NCI-H187 (cell line): ENCODE measurements at places on chromosomes 4 and X.

GRCh38 chr4:141416219-141416618 is 195.5 kb downstream of the ZNF330 start:
- DNase-seq = no peak

GRCh38 chr4:111639120-111639690 is 506.0 kb upstream of the FAM241A start:
- no peak for DNase-seq

DNA sequence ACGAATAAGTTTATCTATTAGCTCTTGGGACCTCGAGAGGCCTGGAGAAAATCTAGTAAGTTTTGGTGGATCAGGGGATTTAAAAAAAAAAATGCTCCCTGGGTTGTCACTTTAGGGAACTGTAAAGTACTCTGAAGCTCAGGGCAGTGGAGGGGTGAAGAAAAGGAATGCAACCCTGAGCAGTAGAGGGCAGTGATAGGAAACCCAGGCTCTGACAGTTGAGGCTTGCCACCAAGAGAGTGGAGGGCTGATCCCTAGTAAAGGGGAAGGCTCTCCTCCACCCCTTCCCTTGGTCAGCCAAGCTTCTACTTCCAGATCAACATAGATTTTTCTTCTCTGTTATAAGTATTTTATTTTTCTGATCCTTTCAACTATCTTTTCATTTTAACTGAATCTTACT is 73.1 kb downstream of the FBXO8 start:
- DNase-seq = no peak

- DNase-seq = no peak
These were observed 25.2 kb downstream of the P2RY8 start for GRCh38 chrX:1511829-1512228.

DNA sequence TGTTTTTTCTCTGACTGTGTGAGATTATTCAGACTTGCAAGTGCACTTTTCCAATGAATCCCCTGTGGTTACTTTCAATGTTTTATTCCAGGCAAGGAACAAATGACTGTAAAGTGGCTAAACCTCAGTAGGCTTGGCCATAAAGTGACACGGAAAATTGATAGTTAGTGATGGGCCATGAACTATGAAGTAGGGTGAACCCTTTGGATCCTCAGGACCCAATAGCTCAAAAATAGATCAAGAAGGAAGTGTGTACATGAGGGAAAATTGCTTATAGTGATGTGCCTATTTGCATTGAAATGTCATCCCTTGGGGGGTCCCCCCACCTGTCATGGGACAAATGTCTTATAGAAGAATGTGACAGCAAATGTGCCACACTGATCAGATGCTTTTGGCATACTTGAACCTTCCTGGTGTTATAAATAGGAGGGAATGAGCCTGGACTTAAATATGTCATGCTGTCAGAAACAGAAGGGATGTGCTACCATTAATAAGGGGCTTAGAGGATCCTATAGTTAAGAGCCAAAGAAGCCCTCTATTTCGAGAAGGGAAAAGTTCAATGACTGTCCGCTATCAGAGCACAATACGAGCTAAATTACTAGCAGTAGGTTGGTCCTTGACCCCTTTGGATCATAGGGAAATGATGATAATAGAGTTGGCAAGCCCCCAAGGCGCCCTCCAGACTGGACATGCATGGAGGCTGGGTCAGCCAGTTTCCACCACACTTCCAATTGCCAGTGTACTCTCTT is 30.3 kb downstream of the SLC16A2 start:
- DNase-seq = no peak

DNA sequence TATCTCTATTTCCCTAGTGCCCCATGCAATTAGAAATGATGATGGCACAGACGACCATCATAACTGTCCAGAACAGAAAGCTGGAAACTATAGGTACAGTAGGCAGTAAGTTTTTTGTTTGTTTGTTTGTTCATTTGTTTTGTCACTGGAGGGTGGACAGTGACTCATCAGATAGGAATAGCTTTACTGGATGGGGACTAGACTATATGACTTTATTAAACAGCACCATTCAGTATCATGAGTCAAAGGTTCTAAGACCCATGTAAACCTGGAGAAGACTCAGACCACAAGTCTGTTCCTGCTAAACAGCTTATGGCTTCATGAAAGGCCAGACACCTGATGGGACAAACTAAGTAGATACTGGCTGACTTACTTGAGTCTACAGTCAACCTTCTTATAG is 38.4 kb downstream of the PLAC1 start:
- DNase-seq = no peak

GRCh38 chr4:55169352-55169961 is 44.1 kb upstream of the KDR start:
- DNase-seq = peak; percentile 43
